AG04449 (cell line): ENCODE measurements at places on chromosomes 5 and 9.

DNA sequence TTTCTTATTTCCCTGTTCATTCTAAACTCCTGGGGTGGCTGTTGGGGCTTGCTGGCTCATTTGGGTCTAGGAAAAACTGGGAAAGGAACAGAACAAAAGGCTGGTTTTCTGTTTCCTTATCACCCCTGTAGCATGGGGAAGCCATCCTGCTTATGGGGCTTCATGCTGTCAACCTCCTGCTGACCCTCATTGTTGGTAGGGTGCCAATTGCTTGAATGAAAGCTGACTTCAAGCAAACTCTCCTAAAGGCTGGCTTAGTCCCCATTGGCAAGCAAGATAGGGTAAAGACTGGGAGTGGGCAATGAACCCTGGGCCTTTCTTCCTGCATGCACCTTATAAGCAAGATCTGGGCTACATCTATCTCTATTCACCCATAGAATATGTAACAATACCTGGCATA is 511.6 kb downstream of the DMAC1 start:
- no peak for DNase-seq

DNA sequence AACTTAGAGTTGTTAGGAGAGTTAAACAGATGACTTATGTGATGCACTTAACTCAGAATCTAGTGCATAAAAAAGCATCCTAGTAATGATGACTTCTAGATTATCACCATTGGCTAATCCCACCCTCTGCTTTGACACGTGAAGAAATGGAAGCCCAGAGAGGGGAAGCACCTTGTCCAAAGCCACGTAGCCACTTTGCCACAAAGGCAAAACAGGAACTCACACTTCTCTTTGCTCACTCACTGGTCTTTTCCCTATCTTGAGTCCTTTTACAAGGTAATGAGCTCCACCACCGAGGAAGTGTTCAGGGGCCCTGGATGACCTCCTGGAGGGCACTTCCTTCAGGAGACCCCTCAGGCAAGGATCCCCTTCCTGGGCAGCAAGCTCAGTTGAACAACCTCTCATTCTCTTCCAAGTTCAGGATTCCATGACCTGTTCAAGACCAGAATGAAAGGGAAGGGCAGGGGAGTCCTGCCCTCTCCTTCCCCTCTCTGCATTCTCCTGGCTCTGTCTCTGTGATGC is 89.7 kb downstream of the HRH2 start:
- no peak for DNase-seq

DNA sequence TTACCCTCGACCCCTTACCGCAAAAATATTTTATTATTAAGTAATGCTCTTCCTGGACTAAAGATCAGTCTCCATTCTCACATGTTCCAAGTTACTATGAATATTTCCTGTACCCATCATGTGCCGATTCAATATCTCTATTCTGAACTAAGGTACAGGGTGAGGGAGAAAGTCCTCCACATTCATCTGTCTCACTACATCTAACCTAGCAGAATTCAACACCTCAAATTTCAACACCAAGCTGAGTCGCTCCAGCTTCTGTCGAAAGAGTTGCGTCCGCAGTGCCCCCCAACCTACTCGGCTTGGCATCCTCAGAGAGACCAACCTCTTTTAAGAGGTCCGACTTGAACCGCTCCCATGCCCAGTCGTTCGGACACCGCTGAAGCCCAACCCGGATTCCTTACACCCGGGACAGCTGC is 1.0 kb downstream of the CERT1 start:
- DNase-seq, result no peak

- no peak for DNase-seq
Measured at GRCh38 chr5:154234551-154234950, 44.0 kb downstream of the GALNT10 start.

DNA sequence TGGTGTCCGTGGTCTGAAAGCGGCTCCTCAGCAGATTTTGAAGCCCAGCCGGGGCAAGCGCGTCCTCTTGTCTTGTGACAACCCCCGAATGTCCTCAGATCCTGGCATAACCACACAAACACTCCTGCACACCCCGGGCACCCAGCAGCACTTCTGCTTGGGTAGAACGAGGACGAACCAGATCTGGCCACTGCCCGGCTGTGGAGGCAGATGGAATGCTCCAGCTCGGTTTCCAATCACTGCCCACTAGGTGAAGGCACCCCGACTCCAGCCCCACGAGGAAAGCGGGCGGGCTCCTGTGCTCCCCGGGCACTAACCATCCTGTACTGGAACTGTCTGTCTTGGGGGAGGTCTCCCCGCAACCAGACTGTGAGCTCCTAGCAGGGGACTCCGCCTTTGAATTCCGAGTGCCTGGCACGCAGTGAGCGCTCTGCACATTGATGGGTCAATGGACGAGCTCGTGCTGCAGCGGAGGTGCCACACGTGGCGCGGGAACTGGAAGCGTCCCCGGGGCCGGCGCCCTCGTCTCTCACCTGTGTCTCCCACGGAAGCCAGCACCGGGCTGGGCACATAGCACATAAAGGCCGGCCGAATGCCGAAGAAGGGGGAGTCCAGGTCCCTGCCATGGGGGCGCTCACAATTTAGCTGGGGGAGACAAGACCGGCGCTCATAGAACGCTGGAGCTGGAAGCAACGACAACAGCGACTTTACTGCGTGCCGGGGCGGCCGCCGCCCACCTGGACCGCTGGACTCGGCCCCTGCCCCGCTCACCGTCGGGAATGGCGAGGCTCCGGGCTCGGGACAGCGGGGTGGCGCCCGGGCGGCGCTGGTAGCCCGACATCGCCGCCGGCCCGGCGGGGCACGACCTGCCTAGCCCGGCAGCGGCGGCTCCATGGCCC is 608 bp downstream of the ENTR1 start:
- no peak for DNase-seq

GRCh38 chr9:16651446-16651964 is 219.0 kb downstream of the BNC2 start:
- DNase-seq, result no peak

GRCh38 chr9:131361202-131361833 is 32.6 kb upstream of the PRRC2B start:
- DNase-seq, result no peak
